Endodermal cell (in vitro differentiated cells): ENCODE measurements at places on chromosomes 7 and 10. TPM values are rescaled to one million over a fixed set of nuclear protein-coding genes. Genes with fewer than 3 reads are reported as not detected.

GRCh38 chr10:6231730-6232129 is 29.0 kb downstream of the PFKFB3 start:
- no peaks in the 10 kb centered on the region for H3K27me3 ChIP-seq
- H3K4me1 ChIP-seq = no peaks in the 10 kb centered on the region
- no peak for DNase-seq
- no peak overlapping the region for H3K4me3 ChIP-seq
- peaks cover 58% of the 10 kb centered on the region for H3K36me3 ChIP-seq

EN2 gene
- not detected in 2 replicates for total RNA-seq

MYL10 gene
- not detected in 3 replicates for total RNA-seq

GRCh38 chr7:127899411-127899810 is 131.8 kb downstream of the LRRC4 start:
- no peak overlapping the region for H3K27ac ChIP-seq
- peaks cover 36% of the 10 kb centered on the region for H3K4me1 ChIP-seq
- no peak for DNase-seq
- H3K4me3 ChIP-seq = no peak overlapping the region

- no peak overlapping the region for H3K27ac ChIP-seq
- H3K4me1 ChIP-seq = peaks cover 3% of the 10 kb centered on the region
- H3K4me3 ChIP-seq = no peak overlapping the region
- H3K27me3 ChIP-seq = no peaks in the 10 kb centered on the region
Observed at GRCh38 chr7:90669492-90669891, 73.4 kb downstream of the CDK14 start.

DNA sequence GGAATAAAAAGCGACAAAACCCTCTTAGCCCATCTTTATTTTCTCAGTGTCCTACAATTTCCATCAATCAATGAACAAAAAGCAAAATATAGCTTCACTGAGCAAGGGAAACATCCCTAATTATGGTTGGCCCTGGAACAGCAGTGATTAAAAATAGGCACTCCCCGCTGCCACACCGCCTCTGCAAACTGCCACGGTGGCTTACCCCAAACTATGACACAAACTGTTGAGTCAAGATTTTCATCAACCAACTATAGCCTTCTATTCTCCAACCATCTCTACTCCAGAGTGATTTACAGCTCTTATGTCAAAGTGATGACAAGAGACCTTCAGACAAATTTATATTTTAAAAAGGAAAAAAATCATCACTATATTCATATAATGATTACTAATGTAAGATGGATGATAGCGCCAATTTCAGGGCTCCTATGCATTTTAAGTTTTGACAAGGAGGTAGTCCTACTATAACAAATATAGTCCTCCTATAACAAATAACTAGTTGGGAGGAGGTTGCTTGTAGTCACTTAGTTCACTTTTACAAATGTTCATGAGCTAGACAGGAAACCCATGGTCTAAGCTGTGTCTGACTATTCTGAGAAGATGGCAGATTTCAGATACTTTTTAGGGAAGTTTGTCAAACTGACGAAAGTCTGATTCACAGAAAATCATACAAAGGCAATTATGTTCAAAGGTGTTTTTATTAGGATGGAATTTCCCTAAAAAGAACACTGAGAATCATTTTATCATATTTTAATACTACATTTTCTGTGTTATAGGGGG is 26.3 kb downstream of the DENND11 start:
- no peaks in the 10 kb centered on the region for H3K27me3 ChIP-seq
- no peak overlapping the region for H3K4me3 ChIP-seq
- no peaks in the 10 kb centered on the region for H3K4me1 ChIP-seq
- H3K36me3 ChIP-seq = peaks cover 11% of the 10 kb centered on the region

DNA sequence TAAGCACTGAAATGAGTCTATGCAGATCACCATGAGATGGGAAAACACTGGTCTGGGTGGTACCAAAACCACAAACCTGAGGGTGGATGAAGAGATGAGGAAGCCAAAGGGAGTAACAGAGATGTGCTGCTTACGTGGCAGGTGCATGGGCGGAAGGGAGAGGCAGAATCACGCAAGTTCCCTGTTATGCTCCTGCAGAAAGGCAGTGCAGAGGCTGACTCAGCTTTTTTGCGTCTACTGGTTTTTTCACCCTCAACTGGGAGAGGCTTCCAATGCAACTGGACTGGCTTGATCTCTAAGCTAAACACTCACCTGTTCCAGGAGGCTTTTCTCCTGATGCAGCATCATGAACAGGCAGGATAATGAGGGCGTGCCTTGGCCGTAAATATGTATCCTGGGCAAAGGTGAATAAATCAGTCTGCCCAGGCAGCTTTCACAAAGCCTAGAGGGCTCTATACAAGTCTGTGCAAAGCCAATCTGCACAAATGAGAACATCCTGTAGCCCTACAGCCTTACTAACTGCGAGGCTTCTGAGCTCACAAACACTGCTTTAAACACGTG is 95.4 kb upstream of the AFAP1L2 start:
- no peak overlapping the region for H3K27ac ChIP-seq
- H3K4me1 ChIP-seq = no peaks in the 10 kb centered on the region
- H3K4me3 ChIP-seq = no peak overlapping the region
- H3K36me3 ChIP-seq = peaks cover 6% of the 10 kb centered on the region
- no peak for DNase-seq

DNA sequence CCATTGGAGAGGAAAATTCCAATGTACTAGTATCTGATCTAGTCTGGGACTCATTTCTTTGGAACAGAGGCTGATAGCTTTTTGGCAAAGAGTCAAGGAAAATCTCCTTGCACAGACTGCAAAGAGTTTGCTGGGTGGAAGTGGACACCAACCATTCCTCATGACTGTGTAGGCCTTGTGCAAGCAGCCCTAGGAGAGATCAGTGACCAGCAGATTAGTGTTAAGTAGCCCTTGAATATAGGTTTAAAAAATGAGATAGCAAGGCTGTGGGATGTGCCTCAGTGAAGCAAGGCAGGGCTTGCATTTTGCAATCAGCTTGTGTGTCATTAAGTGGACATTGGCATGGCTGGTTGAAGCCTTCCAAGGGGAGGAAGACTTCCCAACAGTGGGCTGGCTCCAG is 341.6 kb downstream of the PLXNA4 start:
- peaks cover 15% of the 10 kb centered on the region for H3K27me3 ChIP-seq
- H3K4me1 ChIP-seq = peaks cover 3% of the 10 kb centered on the region
- no peak for DNase-seq
- H3K4me3 ChIP-seq = no peak overlapping the region

- no peak overlapping the region for H3K27ac ChIP-seq
- H3K4me3 ChIP-seq = no peak overlapping the region
- H3K36me3 ChIP-seq = no peaks in the 10 kb centered on the region
- H3K27me3 ChIP-seq = peaks cover 26% of the 10 kb centered on the region
Observed at GRCh38 chr10:112913661-112914287, 36.3 kb upstream of the TCF7L2 start.

DNA sequence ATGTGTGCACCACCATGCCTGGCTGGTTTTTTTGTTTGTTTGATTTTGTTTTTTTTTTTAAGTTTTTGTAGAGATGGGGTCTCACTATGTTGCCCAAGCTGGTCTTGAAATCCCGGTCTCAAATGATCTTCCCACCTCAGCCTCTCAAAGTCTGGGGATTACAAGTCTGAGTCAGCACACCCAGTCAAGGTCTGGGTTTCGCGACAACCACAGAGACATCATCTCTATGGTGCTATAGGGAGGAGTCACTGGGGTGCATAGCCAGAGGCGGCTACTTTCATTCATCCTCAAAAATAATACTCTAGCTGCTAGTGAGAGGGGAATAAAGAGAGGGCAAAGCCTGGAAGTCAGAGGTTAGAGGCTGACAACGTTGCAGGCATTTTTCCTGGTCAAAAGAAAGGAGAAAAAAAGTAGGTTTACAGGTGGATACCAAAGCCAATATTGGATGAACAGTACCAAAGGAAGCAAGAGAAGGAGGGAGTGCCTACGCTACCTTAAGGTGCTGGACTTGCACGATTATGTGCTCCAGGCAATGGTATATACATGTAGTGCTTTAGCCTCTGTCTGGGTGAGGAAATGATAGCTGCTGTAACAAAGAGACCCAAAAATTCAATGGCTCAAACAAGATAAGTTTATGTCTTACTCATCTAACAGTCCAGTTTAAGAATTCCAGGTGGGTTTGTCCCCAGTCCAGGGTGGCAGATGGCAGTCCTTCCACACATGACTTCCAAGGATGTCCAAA is 178.3 kb downstream of the SKIDA1 start:
- no peak overlapping the region for H3K27ac ChIP-seq
- DNase-seq = no peak
- no peaks in the 10 kb centered on the region for H3K27me3 ChIP-seq
- H3K36me3 ChIP-seq = no peaks in the 10 kb centered on the region
- no peak overlapping the region for H3K4me3 ChIP-seq
- H3K4me1 ChIP-seq = peaks cover 11% of the 10 kb centered on the region

- DNase-seq = no peak
- H3K27ac ChIP-seq = peak overlapping the region; percentile 15
- H3K4me3 ChIP-seq = no peak overlapping the region
Observed at GRCh38 chr7:151736403-151736909, 140.5 kb downstream of the PRKAG2 start.

TMEM273 gene
- total RNA-seq = not detected in 3 replicates

TUBAL3 gene
- total RNA-seq = not detected in 3 replicates

OGDHL gene
- 10.4 to 13.0 TPM (median 10.6 TPM) in 3 replicates for total RNA-seq

- H3K4me3 ChIP-seq = no peak overlapping the region
- no peaks in the 10 kb centered on the region for H3K27me3 ChIP-seq
- peaks cover 5% of the 10 kb centered on the region for H3K36me3 ChIP-seq
- DNase-seq = no peak
Observed at GRCh38 chr7:47513741-47514241, 68.1 kb downstream of the TNS3 start.

DDC gene
- total RNA-seq = 0.84 and 1.1 TPM in 2 replicates

GRCh38 chr10:92208736-92209135 is 82.1 kb downstream of the CPEB3 start:
- H3K36me3 ChIP-seq = no peaks in the 10 kb centered on the region
- no peak overlapping the region for H3K4me3 ChIP-seq
- H3K27me3 ChIP-seq = no peaks in the 10 kb centered on the region
- H3K27ac ChIP-seq = no peak overlapping the region

DNA sequence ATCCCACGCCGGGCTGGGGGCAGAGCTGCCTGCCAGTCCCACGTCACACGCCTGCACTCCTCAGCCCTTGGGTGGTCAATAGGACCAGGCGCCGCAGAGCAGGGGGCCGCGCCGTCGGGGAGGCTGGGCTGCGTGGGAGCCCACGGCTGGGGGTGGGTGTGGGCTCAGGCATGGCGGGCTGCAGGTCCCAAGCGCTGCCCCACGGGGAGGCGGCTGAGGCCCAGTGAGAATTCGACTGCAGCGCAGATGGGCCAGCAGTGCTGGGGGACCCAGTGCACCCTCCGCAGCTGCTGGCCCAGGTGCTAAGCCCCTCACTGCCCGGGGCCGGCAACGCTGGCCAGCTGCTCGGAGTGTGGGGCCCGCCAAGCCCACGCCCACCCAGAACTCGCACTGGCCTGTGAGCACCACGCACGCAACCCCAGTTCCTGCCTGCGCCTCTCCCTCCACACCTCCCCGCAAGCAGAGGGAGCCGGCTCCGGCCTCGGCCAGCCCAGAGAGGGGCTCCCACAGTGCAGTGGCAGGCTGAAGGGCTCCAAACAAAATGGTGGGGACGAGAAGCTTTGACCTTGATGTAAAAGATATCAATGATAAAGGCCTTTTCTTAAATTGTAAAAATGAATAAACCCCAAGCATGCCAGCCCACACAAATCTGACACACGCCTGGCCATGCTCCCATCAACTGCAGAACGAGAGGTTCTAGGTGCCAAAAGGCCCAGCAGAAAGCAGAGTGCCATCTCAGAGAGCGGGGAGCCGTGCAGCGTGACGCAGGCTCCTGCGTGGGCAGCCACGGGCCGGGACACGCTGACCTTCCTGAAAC is 255.5 kb downstream of the MAD1L1 start:
- H3K4me1 ChIP-seq = no peaks in the 10 kb centered on the region
- H3K27me3 ChIP-seq = no peaks in the 10 kb centered on the region
- no peak overlapping the region for H3K27ac ChIP-seq
- DNase-seq = no peak
- no peak overlapping the region for H3K4me3 ChIP-seq

OR9A2 gene
- total RNA-seq = not detected in 3 replicates

MMP21 gene
- total RNA-seq = not detected in 3 replicates

DNA sequence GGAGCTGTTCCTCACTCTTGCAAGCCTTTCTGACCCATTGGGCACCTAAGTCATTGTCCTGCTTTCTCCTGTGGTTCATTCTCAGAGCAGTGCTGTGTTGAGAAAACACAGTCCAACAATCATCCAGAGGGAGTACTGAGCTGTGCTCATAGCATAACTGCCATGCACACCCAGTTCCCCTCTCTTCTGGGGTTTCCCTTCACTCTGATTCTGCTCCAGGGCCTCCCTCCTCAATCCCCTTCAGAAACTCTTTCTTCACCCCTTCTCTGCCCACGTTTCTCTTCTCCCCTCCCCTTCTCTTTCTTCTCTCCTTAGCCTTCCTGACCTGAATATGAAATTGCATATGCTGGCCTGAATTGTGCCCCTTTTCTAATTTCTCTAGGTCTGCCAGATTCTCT is 155.8 kb downstream of the AOAH start:
- H3K4me1 ChIP-seq = no peaks in the 10 kb centered on the region
- no peak overlapping the region for H3K27ac ChIP-seq

GRCh38 chr10:52440612-52441285 is 126.7 kb downstream of the DKK1 start:
- DNase-seq = peak; percentile 48
- no peaks in the 10 kb centered on the region for H3K27me3 ChIP-seq
- no peak overlapping the region for H3K27ac ChIP-seq
- H3K36me3 ChIP-seq = no peaks in the 10 kb centered on the region
- no peaks in the 10 kb centered on the region for H3K4me1 ChIP-seq

DNA sequence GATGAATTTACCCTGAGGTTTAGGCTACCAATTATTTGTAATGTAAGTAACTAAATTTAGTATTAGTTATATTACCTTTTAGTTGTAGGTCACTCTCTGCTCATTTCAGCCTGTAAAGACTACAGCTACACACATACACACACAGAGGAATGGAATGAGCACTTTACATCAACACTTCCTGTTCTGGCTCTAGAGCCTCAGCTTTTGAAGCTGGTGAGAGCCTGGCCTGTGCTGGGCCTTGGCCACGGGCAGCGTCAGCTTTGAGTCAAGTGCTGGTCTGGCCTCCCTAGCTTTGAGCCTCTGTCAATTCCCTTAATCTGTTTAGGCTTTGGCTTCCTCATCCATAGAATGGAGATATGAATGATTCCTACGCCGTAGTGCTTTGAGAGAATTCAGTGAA is 141.7 kb downstream of the EGFR start:
- peaks cover 6% of the 10 kb centered on the region for H3K4me1 ChIP-seq
- H3K36me3 ChIP-seq = no peaks in the 10 kb centered on the region
- H3K27me3 ChIP-seq = no peaks in the 10 kb centered on the region

ANKRD61 gene
- not detected in 2 replicates for total RNA-seq
